Stimulated activated CD4-positive, alpha-beta T cell treated with anti-CD3 and anti-CD28 coated beads, Interleukin-15, amount 100 ng/mL, for 1 hour (primary cell): ENCODE measurements at places on chromosomes 3 and 15.

DNA sequence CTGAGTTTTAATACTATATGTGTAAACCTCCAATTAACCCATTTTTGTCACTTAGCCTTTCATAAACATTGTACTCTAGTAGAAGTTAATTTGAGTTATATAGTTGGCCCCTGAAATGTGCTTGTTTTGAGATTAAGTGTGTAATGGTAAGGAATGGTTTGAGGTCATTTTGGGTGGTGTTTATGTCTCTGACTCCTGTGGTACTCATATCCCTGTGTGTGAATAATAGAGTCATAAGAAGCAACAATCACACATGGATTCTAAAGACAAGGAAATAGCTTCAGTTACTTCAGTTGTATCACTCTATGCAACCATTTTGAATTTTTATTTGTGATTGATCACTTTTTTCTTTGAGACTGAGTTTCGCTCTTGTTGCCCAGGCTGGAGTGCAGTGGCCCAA lies 408.5 kb downstream of the MFSD1 start:
- no peak for DNase-seq

DNA sequence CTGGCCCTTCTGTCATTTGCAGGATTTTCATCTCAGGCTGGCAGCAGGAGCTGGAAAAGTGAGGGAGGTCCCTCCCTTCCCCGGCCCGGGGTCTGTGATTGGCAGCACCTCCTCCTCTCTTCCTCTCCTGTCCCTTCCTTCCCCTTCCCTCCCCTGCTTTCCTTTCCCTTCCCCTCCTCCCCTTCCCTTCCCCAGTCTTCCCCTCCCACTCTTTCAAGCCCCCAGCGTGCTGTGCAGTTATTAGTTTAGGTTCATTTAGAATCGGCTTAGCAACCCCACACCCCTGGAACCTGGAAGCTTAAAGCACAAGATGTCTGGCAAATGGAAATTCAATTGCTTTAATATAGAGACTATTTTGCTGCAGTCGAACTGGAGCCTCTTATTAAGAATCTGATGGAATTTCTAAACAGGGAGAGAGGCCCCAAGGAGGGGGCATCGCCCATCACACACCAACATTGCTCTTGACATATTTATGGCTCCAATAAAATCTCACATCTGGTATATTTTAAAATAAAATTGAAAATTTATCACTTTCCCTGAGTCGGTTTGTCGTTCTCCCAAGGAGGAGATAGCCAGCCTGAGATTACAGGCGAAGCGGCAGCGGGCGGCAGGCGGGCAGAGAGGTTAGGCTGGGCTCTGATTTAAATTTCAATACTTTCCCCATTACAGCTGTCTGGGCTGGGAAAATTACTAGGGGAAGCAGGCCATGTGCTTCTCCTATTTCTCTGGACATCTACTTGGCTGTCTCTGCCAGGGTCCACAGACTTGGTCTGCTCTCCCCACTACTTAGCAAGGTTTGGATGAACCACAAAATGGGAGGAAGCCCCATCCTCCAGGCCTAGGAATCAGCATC lies 98.9 kb downstream of the LINGO1 start:
- no peak for DNase-seq

DNA sequence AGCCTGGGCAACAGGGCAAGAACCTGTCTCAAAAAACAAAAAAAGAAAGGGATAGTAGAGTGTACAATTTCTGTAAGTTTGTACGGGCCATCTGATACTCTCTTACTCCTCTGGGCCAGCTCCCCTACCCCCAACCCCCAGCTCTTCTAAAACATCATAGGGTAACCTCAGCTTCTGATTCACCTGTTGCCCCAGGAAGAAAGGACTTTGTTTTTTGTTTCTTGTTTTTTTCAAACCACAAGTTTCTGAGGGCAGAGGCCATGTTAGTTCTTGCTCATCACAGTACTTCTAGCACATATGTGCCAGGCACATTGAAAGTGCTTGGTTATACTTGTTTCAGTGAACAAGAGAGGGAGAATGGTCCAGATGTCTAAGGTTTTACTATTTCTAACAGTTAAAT lies 20.2 kb downstream of the ATOSA start:
- no peak for DNase-seq

GRCh38 chr3:179449636-179450035 lies 1.6 kb downstream of the GNB4 start:
- DNase-seq: no peak

DNA sequence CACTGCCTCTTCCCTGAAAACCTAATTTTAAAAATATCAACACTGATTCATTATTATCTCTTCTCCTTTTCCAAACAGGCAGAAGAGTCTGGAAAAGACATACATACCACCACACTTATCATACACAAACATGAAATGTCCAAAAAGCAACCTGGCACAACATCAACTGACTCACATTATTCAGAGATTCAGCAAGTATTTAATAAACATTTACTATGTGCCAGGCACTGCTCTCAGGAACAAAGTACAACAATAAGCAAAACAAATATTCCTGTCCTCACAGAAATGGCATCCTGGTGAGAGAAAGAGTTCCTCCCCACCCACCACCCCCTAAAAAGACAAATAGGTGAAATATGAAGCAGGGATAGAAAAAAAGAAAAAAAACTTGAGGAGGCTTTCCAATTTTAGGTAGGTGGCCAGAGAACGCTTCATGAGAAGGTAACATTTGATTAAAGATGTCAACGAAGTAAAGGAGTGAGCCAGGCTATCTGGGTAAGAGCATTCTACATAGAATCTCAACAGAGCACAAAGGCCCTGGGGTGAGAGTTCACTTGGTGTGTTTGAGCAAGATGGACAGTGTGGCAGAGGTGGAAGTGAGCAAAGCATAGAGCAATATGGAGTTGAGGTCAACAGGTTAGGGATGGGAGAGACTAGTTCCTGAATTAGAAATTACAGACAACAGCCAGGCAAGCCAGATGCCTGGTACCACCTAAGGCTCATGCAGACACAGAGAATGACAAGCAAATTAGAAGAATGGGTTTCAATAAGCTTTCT lies 141.7 kb downstream of the OSBPL10 start:
- no peak for DNase-seq

DNA sequence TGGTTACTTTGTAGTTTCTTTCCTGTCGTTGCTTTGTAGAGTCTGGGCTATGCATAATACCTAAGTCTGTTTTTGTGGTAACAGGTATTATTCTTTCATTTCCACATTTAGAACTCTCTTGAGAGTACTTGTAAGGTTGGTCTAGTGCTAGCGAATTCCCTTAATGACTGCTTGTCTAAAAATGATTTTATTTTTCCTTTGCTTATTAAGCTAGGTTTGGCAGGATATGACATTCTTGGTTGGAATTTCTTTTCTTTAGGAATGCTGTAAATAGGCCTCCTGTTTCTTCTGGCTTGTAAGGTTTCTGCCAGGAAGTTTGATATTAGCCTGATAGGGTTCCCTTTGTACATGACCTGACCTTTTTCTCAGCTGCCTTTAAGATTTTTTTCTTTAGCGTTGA lies 70.1 kb upstream of the SGO1 start:
- no peak for DNase-seq

DNA sequence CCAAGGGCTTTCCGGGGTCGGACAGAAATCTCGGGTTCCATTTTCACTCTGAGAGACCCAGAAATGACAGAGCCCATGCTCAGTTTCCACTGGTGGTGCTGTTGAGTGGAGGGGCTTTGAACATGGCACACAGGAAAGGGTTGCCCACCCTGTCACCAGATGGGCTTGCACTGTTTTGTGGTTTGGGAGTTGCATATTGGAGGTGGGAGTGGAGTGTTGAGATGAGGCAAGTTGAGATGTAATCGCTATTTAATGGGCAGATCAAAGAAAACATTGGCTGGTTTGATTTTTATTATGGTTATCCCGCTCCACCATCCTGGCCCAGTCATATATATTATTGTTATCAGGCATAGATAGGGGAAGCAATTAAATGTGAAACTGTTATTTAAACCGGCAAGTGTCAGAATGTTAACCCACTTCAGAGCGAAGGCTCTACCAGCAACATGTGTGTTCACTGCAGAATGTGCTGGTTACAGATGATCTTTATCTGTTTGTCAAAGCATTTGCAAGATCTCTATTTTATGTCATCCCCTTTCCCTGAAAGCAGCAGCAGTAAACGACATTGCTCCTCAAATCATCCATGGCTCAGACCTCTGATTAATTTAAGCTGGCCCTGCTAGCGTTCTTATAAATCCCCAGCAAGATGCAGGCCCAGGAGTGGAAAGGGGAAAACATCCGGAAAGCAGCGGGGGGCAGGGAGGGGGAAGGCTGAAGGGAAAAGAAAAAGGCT lies 58.3 kb upstream of the TSEN2 start:
- DNase-seq: no peak

- DNase-seq: no peak
These were observed 348.7 kb downstream of the ZIC1 start for GRCh38 chr3:147757866-147758265.

- no peak for DNase-seq
These were observed 1.6 kb upstream of the NOX5 start for GRCh38 chr15:69012761-69013364.

DNA sequence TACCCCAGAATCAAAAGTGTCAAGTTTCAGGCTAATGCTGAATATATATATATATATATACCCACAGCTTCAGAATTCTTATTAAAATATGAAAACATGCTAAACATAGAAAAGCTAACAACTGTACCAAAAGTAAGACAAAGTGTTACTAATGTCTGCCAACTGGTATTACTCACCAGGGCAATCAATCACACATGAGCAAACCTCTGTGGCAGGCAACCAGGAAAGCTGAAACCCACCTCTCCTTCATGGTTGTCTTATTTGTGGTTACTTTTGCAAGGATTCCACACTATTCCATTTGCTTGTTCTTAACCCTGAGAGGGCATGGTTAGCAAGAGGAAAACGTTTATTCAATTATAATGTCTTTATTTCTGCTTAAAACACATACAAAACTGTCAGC lies 512.3 kb upstream of the MDFIC2 start:
- no peak for DNase-seq

DNA sequence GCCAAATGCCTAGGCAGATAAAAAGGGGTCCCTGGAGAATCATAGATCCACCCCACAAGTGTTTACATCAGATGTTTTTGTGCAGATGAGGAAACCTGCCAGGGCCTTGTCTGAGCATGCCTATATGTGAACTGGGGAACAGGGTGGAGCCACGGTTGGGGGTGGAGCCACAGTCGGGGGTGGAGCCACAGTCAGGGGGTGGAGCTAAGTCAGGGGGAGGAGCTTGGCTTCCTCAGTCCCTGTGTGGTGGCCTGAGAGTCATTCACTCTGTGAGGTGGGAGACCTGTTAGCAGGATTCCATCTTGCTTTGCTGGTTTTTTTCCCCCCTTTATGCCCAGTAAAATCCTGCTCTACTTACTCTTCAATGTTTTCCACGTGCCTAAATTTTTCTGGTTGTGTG lies 57.8 kb upstream of the TGFBR2 start:
- no peak for DNase-seq

DNA sequence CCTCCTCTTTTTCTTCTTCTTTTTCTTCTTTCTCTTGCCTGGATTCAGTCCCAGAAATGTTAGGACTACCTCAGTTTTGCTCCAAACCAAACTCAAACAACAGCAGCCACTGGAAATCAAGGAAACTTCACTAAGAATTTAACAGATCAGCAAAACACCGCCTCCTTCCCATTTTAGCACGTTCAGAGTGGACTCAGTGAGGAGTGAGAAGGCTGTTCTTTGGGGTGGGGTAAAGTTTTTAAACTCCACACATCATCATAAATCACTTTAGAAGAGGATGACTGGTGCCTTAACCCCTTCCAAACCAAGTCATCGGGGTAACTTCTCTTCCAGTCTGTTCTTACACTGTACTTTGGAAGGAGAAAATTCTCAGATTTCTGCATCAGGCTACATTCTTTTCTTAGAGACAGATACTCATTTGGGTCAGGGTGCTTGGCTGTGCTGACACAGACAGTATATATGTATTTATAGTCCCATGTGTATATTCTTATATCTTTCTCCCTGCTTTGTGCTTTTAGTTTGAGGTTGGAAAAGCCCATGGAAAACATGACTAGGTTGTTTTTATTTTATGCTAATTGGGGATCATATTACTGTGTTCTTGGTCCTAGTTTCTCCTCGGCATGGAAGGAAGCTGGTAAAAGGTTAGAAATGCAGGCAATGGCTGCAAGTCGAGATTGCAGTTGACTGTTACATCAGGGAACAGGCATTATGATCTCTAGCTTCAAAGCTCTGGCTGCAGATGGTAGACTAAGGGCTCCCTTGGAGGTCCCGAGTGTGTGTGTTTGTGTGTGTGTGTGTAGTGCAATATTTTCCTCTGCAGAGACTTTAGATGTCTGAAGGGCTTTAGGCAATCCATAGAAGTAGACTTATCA lies at the start of gene CCDC80:
Gene CCDC80, minus strand, starts transcription at position 214 of the 872 bp plus-strand sequence. CDS start 1,238 bp downstream, outside the sequence.
- DNase-seq: no peak

GRCh38 chr15:85550283-85550682 lies 169.9 kb downstream of the AKAP13 start:
- DNase-seq: no peak

GRCh38 chr15:101047301-101047781 lies 128.2 kb downstream of the LRRK1 start:
- DNase-seq: no peak

GRCh38 chr3:126982126-126982470 lies 817 bp upstream of the PLXNA1 start:
- DNase-seq: peak; percentile 47

- DNase-seq: no peak
These were observed 225.6 kb upstream of the HES1 start for GRCh38 chr3:193910310-193910709.

- no peak for DNase-seq
These were observed 6.1 kb upstream of the TP63 start for GRCh38 chr3:189625071-189625470.

DNA sequence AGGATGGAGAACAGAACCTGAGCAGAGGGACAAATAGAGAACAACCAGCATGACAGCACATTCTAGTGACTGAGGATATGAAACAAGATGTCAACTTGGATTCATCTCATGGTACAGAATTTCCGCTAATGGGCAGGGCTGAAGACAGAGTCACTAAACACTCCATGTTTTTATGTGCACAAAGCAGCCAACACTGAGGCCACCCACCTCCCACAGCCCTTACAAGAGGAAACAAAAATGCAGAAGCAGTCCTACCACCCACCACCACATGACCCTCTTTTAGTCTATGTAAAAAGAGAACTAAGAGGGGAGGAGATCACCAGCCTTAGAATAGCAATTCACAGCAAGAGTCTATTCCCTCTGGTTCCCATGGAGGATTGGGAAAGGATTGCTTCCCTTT lies 131.4 kb upstream of the UBE2E2 start:
- no peak for DNase-seq

- no peak for DNase-seq
These were observed 687.2 kb upstream of the SGO1 start for GRCh38 chr3:20873235-20873634.

DNA sequence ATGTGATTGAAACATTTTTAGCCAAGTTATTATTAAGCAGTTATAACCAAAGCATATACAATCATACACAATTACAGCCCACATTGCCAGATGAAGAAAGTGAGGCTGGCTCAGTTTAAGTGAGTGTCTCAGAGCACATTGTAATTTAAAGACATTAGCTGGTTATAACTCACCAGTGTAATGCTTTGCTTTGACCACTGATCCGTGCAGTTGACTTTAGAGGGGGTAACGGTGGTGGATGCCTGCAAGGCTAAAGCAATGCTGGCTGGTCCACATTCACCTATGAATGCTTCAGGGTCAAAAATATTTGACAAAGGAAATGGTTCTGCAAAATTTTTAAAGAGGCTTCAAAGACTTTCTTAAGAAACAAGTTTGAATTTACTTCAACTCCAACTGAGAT lies 1.2 kb downstream of the C3orf85 start:
- no peak for DNase-seq

- DNase-seq: no peak
These were observed 31.4 kb upstream of the NOX5 start for GRCh38 chr15:68982976-68983563.

- DNase-seq: no peak
These were observed 227.6 kb upstream of the SATB1 start for GRCh38 chr3:18652781-18653180.
